ENCODE measurements at places on chromosomes 16 and 17.

GRCh38 chr17:17724307-17725010 lies 43.2 kb downstream of the RAI1 start:
- no peak for DNase-seq

DNA sequence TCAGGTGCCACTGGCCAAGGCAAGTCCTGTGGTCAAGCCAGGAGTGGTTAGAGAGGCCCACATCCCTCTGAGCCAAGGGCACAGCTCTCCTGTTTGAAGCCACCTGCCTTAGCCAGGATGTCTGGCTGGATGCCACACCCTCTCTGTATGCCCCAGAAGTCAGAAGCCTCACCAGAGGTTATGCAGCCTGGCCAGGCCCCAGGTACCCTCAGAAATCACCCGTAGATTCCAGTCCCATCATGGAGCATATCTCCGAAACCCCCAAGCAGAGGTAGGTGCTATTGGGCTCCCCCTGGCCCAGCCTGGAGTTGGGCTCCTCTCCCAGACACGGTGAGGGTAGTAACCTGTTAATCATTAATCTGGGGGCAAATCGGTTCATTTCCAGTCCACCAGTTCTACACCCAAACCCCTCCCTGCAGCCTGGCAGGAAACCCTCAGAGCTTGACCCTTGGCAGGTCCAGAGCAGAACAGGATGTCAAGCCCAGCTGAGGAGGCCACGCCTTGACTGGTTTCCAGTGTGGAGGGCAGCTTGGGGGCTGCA lies 60.6 kb upstream of the TMEM97 start:
- no peak for DNase-seq

- DNase-seq, result no peak
These were observed 84.0 kb downstream of the NTN1 start for GRCh38 chr17:9105068-9105868.

DNA sequence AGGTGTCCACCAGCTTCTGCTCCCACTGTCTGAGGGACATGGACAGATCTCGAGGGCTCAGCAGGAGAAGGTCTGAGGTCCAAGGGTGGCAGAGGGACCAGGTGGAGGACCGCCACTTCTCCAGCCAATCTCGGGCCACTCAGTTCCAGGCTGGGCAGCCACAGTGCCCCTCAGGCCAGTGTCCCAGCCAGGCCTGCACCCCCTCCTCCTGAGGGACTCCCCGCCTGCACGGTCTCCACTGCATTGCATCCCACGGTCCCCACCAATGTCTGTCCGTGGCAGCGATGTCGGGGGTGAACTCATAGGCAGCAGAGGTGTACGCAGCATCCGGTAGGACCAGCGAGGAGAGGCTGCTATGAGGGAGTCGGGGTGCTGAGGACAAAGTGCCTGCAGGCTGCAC lies 64.2 kb upstream of the DOC2B start:
- DNase-seq, result no peak

DNA sequence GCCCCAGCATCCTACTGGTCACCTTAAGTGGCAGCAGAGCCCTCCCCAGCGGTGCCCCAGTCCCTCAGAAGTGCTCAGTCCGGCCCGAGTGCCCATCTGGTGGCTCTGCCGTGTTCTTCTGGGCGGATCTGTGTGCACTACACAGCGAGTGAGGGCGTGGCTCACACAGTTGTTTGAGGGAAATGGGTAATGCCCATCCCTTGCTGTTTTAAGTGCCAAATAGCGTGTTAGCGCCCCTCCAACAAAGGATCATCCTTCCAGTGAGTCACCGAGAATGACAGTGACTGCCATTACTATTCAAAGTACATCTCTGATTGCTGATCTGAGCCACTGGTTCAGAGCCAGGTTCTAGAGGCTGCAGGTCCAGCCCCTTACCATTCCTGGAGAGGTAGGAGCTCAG lies 152.0 kb downstream of the LGALS9B start:
- DNase-seq, result no peak

- no peak for DNase-seq
These were observed 19.1 kb downstream of the ETV4 start for GRCh38 chr17:43526886-43527648.

- DNase-seq, result no peak
These were observed 22.4 kb downstream of the CDRT15 start for GRCh38 chr17:14214271-14214670.

DNA sequence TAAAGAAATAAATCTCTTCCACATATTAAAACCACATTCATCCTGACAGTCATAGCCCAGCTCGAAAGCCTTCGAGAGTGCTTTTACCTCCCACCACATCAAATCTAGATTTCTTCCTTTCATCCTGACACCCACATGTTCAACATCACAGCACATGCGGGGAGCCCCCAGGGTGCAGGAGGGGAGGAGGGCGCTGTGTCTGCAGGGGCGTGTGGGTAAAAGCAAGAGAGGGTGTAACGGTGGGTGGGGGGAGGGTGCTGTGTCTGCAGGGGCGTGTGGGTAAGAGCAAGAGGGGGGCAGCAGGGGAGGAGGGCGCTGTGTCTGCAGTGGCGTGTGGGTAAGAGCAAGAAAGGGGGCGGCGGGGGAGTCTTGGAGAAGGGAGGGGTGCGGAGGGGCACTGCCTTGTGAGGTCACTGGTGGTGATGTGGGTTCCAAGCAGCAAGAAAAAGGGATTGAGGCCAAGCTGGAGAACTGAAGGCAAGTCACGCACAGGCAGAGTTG lies 34.7 kb downstream of the ADCY9 start:
- no peak for DNase-seq

DNA sequence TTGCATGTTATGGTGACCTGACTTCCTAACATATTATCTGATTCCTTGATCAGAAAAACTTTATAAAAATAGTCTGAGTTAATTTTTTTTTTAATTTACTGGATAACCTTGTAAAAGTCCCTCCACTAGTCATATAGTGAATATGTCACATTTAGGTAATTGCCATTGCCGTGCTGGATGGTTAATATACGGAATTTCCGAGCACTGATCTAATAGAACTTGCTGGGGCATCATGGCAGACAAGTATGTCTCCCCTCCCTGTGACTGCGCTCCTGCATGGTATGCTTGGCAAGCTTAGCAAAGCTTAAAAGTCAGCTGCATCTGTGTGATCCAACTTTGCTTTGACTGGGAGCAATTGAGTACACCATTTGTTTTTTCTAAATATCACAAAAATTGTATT lies 239.4 kb upstream of the TBX2 start:
- DNase-seq, result no peak

GRCh38 chr17:9886141-9886930 lies 18.7 kb downstream of the RCVRN start:
- no peak for DNase-seq

- DNase-seq, result no peak
These were observed 1.6 kb downstream of the FAM117A start for GRCh38 chr17:49762151-49762941.

- DNase-seq, result no peak
These were observed 10.1 kb downstream of the DNAH9 start for GRCh38 chr17:11608396-11608795.

- no peak for DNase-seq
These were observed 18.7 kb downstream of the TPSG1 start for GRCh38 chr16:1206326-1206725.

DNA sequence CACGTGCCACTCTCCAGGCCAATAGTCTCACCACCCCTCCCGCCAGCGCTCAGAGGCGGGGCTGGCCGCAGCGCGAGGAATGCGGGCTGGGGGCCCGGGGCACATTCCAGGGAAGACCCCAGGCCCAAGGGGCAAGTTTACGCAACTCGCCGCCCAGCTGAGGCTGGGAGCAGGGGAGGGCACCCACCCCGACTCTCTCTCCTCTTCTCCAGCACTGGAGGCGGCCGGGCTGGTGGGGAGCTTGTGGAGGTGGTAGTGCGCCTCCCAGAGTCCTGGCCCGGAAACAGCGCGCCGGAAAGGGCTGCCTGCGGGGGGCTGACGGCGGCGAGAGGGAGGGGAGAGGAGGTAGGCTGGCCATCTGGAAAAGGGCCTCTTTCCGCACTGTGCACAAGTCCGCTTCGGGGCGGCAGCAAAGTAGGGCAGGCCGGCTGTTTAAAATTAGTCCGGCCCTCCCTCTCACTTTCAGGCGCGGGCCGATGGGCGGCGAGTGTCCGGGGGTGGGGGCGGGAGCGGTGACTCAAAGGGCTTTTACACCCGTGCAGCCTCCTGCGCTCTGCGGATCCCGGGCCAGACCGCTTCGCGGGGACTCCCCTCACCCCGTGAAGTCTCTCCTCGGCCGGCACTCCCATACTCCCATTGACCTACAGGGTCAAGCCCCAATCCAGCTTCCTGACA lies 1.1 kb downstream of the FHOD1 start:
- DNase-seq, result no peak

DNA sequence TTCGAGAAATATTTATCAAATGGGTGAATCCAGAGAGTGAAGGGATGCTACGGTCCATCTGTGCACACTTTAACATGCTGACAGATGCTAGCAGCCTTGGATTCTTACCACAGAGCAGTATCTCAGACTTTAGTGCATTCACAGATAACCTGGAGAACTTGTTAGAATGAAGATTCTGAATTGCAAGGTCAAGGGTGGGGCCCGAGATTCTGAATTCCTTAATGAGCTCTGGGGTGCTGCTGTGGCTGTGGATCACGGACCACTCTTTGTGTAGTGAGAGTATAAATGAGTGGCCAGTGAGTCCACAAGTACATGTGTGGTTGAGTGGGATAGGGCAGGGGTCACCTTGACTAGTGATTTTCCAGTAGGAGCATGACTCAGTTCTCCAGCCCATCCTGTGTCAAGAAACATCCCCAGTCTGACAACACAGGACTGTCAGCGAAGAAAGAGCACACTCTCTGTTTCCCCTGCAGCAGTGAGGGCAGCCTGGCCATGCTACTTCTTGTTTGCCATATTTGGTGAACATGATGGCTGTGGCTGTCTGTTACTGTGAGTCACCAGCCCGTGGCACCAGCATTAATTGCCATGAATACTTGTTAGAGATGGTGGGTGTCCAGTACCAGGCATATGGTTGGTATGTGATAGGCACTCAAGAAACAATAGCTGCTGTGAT lies 13.0 kb upstream of the SALL1 start:
- DNase-seq, result no peak

DNA sequence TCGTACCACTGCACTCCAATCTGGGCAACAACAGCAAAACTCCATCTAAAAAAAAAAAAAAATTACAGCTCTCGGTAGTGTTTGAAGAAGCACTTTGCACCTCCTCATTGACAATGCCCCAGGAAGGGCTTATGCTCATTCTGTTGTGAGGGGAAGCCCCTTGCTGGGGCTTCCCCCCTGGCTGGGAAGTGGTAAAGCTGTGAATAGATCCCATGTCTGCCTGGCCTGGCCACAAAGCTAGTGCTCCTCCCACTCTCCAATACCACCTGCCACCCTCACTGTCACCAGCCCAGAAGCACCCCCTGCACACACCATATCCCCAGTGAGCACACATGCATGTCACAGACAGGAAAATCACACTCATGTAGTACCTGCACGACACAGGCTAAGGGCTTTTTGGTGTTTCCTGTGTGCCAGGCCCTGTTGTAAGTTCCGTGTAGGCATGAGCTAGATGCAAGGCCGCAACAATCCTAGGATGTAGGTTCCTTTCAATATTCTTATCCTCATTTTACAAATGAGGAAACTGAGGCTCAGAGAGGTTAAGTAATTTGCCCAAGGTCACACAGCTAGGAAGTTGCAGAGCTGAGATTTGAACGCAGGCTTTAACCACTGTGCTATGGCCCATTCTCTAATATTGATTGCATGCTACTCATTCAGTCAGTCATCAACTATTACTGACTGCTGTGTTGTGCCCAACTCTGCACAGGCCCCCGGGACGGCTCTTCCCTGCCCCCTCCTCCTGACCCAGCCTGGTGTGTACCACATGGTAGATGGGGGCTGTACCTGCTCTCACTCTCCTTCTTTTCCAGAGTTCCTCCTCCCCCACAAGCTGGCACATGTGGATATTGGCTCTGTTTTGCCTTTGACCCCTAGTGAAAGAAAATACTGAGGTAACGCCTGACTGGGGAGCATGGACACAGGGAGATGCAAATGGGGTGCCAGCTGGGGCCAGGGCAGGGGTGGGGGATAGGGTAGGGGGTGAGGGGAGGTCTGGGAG lies 11.9 kb upstream of the COL1A1 start:
- no peak for DNase-seq

DNA sequence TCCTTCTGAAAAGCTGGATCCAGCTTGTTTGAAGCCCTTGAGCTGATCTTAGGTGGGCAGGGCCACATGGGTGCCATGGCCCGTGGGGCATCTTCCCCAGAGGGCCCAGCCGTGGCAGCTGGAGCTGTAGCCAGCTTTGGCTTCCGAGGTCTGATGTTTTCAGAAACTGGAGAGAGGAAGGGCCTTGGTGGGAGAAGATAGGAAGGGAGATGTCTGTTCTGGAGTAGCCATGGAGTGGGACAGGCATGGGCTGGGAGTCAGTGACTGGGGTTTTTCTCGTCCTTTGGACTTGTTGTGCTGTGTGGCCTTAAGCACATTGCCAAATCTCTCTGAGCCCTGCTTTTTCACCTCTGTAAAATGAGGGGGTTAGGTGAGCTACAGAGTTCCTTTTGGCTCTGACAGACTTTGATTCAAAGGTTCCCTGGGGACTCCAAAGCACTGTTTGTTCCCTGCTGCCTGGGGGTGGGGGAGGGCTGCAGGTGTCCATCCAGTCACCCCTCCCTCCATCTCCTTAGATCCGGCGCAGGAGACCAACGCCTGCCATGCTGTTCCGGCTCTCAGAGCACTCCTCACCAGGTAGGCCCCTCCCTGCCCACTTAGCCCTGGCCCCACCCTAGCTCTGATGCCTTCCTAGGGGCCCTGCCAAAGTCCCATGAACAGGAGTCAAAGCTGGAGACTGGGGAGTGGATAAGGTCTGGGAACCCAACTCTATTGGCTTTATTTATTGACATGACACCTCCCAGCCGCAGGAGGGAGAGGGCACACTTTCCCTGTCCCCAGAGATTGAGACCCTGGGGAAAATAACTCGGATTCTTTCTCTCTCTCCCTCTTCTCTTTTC lies 2.1 kb downstream of the PPP1R1B start:
- no peak for DNase-seq

DNA sequence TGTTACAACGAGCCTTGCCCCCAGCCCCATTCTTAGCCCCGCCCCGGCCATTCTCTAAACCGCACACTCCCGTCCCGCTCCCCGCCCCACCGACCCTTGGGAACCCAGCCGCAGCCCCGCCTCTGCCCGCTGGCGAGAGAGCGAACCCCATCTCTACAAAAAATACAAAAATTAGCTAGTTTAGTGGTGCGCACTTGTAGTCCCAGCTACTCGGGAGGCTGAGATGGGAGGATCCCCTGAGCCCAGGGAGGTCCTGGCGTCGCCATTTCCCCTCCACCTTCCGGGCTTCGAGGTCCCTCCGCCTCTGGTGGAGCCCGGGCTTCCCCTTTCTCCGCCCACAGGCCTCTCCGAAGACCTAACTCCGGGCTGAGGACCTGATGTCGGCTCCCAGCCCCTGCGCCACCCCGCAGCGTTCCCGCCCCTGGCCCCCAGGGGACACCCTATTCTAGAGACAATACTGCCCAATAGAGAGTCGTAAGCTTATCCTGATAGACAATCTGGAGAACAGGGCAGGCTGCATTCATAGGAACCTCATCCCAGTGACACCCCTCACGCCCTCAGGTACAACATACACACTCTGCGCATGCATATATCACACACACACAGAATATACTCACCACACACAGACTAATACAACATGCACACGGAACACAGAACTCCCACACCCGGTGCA lies 480 bp upstream of the PROCA1 start:
- no peak for DNase-seq
